ENCODE measurements at places on chromosomes 6 and 20.

DNA sequence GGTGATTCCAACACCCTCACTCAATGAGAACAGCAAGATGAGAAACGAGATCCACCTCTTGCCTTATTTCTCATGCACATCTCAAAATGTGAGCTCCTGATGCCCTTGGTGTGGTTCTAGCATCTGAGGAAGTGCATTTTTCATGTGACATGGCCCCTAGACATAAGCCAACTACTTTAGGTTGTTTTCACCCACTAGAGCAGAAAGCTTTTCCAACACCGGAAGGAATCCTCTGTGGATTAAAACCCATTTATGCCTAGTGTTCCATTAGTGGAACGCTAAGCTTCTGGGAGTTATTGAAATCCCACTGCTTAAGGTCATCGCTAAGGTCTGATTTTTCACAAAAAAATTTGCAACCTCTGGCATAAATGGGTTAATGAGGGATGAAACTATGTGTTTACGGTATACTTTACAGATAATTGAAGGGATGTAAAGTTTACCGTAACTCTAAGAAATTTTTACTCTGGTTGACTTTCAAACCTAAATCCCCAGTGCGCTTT is 24.0 kb downstream of the CYP24A1 start:
- DNase-seq: no peak

GRCh38 chr20:47167846-47168245 is 188.7 kb downstream of the ZMYND8 start:
- DNase-seq: no peak

DNA sequence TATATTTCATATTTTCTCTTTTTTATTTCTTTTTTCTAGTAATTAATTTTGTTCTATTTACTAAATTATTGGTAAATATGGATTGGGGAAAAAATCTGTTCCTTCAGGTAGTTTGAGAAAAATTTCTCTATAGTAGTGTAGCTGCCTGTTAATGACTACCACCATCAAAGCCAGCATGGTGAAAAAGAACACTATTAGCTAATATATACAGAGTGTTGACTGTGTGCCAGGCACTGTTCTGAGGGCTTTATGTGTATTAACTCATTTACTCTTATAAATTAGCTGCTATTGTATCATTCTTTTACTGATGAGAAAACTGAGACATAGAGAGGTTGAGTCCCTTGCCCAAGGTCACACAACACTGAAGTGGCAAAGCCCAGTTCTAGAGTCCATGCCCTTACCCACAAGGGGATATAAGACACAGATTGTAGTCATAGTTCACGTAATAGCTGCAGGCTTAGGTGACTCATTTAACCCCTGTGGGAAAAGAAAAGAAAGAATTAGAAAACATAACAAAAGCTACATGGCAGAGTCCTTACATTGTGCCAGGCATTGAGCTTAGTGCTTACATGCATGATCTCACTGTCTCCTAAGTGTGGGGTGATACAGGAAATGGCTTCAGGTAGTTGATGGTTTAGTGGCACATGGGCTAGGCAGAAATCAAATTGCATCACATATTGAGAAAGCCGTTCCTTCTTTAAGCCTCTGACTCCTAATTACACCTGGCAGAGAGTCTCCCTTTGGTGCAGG is 12.2 kb upstream of the AKIRIN2 start:
- DNase-seq: no peak

- peak; percentile 71 for DNase-seq
Measured at GRCh38 chr20:32031007-32031958, 20.8 kb upstream of the HCK start.

DNA sequence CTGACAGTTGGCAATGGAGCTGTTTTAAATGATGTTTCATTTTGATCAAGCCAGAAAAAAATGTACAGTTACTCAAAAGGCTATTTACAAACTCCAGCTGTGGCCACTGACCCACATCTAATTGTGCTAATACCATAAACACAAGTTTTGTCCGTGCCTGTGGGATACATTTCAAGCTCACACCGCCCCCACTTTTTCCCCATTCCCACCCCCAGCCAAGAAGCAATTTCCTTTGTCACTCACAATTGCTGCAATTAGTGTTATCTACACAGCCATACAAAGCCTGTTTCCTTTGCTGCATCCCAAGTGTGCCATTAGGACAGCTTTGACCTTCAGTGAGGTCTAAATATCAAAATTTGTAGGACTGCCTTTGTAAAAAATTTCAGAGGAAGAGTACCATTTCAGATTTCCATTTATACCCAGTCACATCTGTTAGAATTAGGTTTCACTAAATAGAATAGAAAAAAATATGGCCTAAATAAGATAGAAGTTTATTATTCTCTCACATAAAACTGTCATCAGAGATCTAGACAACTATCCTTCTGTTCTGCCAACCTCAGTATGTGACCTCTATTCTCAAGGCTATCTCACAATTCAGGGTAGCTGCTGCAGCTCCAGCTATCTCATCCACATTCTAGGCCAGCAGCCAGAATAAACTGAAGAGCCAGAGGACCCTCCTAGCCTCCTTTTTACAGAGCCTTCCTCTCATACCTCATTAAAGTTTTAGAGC is 202.6 kb downstream of the NFATC2 start:
- DNase-seq: no peak

GRCh38 chr6:125477156-125477555 is 175.4 kb upstream of the HDDC2 start:
- DNase-seq: no peak

DNA sequence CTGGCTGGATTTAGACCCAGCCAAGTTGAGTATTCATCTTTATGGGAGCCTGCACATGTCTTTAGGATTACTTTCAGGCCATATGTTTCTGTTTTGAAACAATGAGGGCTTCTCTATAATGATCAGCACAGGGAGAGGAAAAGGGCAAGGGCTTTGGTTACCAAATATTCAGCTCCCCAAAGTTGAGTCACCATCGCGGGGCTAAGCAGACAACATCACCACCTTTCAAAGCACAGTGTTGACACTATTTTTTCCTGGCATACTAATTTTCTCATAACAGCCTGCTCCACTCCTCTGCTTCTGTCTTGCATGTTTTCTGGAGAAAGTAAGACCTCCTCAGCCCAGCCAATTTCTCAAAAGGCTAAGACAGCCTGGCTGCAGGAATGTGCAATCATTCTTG is 4.9 kb downstream of the SCML4 start:
- DNase-seq: no peak

GRCh38 chr6:44667226-44667625 is 279.7 kb downstream of the CDC5L start:
- no peak for DNase-seq

DNA sequence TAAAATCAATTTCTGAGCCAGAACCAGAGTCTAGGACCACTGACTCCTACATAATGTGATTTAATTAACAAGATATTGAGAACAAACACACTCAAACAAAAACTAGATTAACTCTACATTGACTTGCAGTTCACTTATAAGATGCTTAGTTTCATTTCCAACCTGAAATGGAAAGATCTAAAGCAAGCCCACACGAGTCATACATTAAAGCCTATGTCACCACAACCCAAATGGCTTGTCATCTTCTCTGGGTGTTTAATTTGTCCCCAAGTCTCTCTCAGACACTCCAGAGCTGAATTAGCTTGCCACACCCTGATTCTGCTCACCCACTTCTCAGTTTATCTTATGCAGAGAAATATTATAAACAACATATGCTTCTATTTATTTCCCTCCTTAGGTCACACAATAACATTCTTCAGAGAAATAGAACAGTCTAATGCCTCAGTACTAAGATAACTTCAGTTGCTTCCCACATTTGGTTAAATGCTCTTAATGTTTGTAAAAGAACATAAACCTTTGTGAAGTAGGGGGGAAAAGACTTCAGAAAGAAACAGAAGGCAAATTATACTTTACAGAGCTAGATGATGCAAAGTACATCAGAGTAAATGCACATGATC is 8.8 kb upstream of the FBXO30 start:
- no peak for DNase-seq

DNA sequence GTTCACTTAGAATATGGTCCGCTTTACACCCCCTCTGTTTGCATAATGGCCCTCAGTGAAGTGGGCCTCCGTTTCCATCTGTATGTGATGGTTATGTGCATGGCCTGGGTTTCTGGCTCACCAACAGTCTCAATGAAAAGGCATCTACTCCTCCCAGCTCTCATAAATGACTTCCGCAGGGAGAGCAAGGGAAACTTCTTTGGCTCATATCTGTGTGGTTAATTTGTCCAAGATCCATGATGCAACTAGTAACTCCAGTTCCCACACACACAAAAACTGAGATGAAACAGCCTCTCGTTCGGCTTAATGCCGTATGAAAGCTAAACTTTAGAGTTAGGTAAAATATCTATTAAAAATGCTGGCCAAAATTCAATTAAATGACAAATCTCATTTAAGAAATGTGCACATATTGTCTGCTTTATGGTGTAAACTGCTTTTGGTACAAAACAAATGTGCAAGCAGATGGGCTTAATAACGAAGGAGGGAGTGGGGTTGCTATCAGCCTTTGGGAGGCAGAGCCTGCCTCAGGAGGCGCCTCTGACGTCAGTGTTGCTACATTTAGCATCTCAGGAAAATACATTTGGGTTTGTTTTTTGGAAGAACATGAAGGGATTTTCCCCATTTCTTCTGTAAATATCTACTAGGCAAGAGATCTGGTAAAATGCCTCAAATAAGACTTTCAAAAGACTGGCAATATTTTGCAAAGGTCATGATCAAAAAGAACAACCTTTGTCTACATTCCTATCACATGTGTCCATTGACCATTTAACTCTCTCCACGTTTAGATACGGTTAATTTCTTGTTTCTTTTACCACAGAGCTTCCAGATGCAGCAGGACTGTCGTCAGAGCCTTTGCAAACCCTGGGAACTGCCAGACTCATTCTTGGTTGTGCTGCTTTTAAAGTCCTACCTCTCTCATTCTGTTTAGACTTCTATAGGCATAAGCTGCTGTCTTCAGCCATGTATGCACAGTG is 96.8 kb downstream of the ARMC2 start:
- no peak for DNase-seq

DNA sequence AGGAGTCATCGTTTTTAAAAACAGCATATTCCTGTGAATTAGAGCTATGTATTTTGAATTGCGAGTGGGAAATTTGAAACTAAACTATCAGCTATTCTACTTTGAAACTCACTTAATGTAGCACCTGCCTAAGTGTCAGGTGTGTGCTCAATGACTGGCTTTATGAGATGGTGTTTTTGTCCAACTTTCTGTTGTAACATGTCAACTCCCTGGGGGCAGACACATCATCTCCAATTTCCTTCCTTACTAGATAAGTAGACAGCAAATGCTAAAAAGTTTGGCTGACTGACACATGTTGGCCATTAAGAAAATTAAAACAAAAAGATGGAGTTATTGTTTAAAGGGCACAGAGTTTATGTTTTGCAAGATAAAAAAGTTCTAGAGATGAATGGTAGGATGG is 226.9 kb downstream of the TFAP2B start:
- peak; percentile 69 for DNase-seq

- DNase-seq: no peak
Measured at GRCh38 chr6:26367114-26367513, 2.1 kb downstream of the BTN3A2 start.

DNA sequence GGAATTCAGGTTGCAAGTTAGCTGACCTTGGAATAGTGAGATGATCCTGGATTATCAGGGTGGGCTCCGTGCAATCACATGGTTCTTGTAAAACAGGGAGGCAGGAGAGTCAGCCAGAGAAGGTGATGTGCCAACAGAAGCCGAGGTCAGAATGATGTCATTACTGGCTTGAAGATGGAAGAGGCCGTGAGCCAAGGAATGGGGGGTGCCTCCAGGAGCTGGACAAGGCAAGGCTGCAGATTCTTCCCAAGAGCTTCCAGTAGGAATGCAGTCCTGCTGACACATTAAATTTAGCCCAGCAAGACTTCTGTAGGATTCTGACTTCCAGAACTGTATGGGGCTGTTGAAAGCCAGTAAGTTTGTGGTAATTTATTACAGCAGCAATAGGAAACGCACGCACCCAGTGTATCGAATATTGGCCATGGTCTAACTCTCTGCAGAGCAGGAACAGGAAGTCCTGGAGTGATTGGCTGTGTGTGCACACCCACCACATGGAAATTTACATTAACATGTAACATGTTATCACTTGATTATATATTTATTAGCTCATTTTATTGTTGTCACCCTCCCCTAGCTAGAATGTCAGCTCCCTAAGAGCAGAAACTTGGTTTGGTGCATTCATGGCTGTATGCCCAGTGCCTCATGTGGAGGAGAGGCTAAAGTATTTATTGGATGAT is 19.1 kb downstream of the SLC24A3 start:
- no peak for DNase-seq

DNA sequence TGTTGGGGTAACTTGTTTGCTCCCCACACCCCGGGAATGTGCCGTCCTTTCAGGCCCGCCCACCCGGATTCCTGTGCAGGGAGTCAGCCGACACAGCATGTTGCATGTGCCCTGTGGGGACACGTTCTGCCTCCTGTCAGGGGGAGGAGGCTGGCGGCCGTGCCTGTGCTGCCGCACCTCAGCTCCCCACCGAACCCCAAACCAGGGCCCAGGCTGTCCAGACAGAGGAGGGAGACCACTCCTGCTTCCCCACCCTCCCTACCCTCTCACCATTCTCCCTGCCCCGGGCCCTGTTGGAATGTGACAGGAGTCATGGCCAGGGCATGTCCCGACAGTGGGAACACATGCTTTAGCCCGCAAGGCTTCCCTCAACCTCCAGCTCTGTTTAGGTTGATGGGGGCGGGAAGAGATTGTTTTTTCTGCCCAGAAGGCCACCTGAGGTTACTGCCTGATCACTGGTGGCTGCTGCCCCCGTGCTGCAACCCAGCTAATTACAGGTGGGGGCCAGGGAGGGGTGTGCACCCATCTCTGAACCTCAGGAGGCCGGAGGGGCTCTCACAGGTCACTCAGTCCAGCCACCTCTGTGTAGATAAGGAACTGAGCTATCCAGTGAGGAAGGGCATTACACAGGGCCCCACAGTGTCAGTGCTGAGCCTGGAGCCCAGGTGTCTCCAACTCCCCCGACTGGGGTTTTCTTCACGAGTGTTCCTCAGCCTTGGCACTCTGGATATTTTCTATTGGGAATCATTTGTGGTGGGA is 13.6 kb downstream of the LRRC73 start:
- no peak for DNase-seq

DNA sequence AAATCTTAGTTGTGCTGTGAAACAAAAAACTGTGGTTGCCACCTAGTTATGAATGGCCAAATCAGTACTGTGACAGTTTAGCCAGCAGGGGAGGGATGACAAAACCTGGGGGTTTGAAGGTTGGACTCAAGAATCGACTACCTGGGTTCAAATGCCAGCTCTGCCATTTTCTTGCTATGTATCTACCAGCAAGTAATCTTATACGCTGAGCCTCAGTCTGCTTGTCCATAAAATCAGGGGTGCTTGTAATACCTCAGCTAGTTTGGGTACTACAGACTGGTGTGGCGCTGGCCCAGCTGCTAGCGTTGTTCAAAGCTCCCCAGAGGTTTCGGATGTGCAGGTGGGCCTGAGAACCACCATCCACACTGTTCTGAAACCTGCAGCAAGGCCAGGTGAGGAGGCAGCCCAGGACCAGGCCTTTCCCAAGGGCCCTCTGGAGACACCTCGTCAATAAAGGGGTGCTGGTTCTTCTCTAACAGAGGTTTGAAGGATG is 40.4 kb downstream of the TRAM2 start:
- DNase-seq: no peak

DNA sequence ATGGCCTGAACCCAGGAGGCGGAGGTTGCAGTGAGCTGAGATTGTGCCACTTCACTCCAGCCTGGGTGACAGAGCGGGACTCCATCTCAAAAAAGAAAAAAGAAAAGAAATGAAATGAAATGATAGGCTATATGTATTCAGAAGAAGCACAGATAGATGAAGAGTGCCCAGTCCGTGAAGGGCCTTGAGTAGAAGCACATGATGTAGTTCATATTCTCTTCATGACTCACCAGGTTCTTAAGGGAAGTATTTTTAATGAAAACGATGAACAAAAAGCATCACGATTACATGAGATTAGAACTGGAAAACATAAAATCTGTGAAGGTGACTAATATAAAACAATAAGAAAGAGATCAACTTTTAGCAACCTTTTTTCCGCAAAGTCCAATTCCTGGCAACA is 29.8 kb downstream of the TPD52L1 start:
- DNase-seq: no peak

All from NCI-H345 (cell line).